Gastroesophageal sphincter (tissue), 4 donors: ENCODE measurements at places on chromosomes 3 and 15. TPM values are rescaled to one million over a fixed set of nuclear protein-coding genes. Genes with fewer than 3 reads are reported as not detected.

CHCHD6 gene
- 37.2 TPM for total RNA-seq

- ATAC-seq: no peak
Measured at GRCh38 chr15:69509131-69509530, 56.5 kb downstream of the RPLP1 start.

- no peak for ATAC-seq
Measured at GRCh38 chr3:27031476-27031875, 337.7 kb downstream of the NEK10 start.

DNA sequence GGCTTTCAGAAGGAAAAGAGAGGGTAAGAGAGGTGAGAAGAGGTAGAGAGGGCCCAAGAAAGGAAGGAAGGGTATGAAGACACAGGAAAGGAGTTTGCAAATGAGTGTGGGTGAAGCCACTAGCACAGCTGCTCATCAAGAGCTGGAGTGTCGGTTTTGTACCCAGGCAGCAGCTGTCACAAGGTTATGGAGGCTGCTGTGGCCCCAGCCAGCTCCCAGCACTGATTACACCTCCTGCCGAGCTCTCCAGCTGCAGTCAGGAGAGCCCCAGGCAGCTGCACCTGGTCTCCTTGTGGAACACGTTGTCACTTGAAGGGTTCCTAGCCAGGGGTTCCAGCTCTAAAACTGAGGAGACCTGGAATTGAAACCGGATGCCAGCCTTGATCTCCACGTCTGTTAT, 60.4 kb upstream of the CHD2 start:
- no peak for ATAC-seq

DNA sequence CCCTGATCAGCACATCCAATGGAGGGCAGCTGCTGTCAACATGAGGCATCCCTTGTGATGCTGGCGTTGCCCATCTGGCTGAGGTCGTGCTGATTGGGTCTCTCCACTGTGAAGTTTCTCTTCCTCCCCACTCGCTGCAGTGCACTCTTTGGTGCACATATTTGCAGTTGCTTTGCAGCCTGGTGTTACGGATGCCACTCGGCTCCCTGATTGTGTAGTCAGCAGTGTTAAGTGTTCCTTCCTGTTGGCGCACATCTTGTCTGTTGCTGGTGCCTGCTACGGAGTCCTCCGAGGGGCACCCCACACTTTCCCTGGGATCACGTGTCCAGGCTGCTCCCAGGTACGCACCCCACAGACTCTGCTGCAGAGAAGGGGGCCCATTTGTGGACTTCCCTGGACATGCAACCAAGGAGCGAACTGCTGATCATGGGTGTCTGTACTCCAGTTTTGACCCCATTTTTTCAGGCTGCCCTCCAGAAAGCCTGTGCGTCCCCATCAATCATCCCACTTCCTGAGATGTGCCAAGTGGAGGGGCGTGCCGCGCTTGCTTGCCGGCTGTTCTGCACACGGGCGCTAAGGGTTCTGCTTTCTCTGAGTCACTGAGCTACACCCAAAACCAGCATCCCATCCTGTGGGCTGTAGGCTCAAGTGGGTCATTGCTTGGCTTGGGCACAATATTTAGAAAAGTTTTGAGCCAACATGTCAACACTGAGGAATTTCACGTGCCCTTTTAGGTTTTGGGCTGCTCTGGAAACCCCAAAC, 98.6 kb downstream of the FBLN2 start:
- ATAC-seq: peak; percentile 46

GRCh38 chr3:193874512-193874911, 261.4 kb upstream of the HES1 start:
- no peak for ATAC-seq

DNA sequence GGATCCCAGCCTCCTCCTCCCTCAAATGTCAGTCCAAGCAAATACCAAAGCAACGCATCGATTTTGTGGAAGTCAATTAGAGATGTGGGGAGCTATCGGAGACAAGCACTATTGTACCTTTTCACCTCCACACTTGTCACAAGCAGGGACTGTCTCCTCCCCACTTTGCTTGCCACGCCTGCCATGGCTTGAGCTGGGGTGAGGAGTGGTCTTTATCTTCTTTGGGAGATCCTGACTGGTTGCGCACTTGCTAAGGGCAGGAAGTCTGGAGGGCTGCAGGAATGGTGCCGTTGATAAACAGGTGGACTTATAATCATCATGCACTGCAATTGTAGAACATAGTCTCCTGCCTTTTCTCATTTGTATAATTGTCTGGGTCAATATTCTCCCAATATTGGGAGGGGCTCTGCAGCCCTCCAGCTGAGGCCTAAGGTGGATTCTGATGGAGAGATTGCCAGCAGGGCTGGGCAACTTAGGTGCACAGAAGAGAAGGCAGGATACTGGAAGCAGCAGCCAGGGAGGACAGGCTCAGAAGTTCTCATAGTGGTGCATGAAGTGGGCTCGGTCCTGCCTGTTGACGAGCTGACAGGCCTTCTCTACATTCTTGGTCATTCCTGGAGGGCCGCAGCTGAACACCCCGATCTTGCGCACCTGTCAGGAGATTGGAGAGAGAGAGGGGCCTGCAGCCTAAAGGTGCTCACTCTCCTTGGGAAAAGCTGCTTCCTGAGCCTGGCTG, 20.2 kb downstream of the DUOX2 start:
- no peak for ATAC-seq

DNA sequence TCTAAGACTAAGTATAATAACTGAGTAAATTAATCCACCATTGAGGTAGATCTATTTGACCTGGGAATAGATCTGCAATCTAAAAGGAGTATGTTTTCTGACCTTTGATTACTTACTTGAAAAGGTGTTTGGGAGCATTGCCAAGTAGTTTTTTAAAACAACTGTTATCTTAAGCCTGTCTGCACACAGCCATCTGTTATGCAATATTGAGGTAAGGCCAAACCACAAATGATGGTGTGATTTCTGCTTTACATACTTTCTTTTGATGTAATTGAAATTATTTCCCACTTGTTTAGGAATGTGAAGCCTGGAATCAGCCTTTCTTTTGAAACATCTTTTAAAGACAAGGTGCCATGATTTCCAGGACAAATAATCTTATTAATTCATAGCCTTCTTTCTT, 274.0 kb downstream of the BBX start:
- no peak for ATAC-seq

- ATAC-seq: no peak
Measured at GRCh38 chr15:62497356-62497755, 332.3 kb upstream of the C2CD4B start.
